ENCODE measurements at places on chromosomes 11 and 22.
A peak's percentile ranks its signal among the peaks of the same experiment; 100 is the strongest.

- no peak for DNase-seq
Measured at GRCh38 chr22:43433451-43434274, 21.8 kb downstream of the MPPED1 start.

GRCh38 chr22:38051900-38052862 lies 5.0 kb upstream of the PICK1 start:
- DNase-seq, result peak; percentile 74

- no peak for DNase-seq
Measured at GRCh38 chr11:115349335-115350017, 154.7 kb downstream of the CADM1 start.

DNA sequence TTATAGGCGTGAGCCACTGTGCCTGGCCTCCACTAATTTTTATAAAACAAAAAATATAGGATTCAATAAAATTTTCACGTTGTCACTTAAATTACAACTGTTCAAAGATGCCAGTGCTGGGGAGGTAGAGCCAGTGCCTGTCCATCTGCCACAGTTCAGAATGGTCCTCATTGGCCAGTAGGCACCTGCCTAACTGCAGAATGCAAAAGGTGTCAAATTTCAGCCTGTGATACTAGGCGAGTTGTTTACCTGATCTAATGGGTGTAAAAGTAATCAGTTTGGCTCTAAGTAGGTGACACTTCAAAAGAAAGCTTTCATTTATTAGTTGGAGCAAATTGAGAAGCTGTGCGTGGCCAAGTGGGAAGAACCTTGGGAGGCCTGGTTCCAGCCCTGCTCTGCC lies 2.4 kb downstream of the SMARCB1 start:
- no peak for DNase-seq

GRCh38 chr11:22467248-22467647 lies 129.1 kb downstream of the SLC17A6 start:
- DNase-seq, result no peak

DNA sequence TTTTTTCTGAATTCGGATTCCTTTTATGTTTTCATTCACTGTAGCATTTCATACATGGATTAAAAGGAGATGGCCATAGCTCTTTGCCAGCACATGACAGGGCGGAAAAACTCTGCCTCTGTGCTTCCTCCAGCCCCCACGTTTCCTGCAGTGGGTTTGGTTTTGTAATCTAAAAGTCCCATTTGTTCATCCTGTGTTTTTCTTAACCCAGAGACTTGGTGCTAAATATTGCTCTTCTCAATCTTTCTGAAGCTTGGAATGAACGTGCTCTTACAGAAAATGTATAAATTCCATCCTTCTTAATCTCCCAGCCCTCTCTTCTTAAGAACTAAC lies 89.9 kb downstream of the PPP6R3 start:
- DNase-seq, result no peak

DNA sequence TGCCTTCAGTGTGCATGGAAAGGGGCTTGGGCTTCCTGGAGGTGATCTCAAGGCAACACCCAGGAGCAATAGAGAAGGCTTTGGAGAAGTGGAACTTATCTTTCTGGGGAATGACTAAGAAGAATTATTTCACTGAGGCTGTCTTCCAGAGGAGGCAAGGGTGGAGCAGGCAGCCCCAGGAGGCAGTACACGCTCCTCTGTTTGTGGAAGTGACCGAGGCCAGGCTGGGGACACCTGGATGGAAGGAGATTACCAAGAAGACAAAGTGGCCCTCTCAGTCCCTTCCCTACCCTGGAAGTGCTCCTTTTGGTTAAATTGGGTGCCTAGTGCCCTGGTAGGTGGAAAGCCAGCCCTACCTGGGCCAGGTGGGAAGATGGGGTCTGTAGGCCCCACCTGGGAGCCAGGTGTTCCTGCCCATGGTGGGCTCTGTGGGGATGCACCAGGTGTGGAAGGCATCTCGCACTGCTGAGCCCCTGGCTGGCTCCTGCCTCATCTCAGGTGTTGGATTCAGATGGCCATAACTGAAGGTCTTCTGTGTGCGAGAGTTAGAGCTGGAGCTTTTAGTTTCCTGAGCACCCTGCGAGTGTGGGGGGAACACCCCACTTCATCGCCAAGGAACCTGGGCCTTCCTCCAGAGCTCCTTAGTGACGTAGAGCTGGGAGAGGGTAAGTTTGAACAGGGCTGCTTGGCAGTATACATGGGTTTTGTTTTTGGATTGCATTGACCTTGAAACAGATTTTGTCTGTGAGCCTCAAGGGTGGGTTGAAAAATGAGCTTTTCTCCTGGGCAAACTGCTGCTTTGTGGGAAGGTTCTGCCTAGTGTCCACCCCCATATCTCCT lies 46.1 kb downstream of the MICAL2 start:
- no peak for DNase-seq

DNA sequence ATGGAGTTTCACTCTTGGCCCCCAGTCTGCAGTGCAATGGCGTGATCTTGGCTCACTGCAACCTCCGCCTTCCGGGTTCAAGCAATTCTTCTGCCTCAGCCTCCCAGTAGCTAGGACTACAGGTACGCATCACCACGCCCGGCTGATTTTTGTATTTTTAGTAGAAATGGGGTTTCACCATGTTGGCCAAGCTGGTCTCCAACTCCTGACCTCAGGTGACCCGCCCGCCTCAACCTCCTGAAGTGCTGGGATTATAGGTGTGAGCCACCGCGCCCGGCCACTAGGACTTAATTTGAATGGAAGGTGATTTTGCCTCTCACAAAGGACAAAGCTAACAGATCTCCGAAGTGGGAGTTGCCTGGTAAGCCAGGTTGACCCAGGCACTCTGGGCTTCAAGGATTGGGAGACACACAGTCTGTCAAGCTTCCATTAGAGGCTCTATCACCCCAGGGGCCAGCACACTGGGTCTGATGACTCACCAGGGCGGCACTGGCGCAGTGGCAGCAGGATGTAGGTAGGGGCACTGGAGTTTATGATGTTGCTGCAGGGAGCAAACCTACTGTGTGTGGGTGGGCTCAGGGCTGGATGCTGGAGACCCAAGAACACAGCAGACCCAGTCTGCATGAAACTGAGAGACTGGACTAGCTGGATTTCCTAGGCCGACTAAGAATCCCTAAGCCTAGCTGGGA lies 17.8 kb upstream of the KCTD14 start:
- DNase-seq, result no peak

- DNase-seq, result no peak
Measured at GRCh38 chr11:70916351-70916750, 336.0 kb downstream of the SHANK2 start.

DNA sequence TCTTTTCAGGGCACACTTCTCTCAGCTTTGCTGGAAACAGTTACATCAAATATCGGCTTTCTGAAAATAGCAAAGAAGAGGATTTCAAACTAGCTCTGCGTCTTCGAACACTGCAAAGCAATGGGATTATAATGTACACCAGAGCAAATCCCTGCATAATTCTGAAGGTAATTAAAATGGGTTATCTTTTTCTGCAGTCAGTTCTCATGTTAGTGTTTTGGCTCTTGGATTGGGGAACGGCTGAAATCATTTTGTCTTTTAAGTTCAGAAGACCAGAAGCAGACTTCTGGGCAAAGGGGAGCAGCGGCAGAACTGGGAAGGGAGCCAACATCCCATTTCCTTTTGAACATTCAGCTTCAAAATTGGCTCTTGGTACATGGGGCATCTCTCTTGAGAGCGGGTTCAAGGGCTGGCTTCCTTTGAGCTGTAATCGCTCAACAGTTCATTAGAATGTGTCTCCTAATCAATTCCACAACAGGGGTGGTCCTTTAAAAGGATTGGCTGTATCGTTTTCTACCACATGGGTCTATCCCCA lies 110.2 kb upstream of the MTNR1B start:
- no peak for DNase-seq

- no peak for DNase-seq
Measured at GRCh38 chr11:65298655-65299179, 15.9 kb upstream of the CDC42EP2 start.

GRCh38 chr11:67639438-67639859 lies at the start of gene TBX10:
Gene TBX10 (minus strand): TSS chr11:67639763. CDS start chr11:67639472, 291 bp downstream.
- no peak for DNase-seq

DNA sequence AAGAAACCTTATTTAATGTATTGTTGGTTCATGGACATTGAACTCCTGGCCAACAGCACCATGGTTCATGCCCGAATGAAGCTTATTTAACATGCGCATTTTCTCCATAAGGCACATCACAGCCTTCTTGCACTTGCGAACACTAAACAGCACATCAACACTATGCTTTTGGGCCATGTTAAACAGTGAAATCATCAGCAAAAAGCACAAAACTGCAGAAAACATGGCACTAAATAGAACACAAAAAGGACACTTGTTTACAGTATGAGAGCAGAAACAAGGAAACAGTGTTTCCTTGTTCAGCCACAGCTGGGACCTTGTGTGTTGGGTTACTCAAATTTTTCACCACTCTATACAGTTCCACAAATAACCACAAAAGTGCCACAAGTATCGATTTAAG lies 122.3 kb downstream of the MSANTD4 start:
- DNase-seq, result no peak

DNA sequence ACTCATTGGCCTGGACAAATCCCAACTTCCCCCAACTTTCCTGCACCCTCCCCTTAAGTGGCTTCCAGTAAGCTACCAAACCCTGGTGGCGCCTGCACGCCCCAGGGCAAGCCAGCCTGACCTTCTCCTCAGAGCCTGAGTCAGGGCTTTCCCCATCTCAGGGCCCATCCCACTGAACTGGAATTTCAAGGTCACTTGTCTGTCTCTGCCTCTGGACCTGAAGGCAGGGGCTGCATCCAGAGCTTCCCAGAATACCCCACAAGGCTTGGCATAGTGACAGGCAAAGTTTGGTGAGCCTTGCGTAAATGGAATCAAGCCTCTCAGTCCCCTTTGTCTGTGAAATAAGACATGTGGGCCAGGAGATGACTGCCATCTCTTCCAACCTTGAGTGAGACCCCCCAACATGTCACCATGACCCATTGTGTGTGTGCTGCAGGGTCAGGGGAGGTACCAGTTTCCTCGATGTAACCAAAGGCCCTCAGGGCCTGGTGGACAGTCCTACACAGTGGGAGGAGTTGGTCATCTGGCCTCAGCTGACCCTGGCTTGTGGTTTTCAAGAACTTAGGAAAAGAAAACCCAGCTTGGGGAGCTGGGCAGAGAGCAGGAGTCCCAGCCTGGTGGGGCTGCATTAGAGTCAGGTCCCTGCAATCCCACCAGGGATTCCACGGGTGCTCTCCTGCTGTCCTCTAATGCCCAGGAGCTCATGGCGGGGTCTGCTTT lies 8.9 kb downstream of the ALX4 start:
- no peak for DNase-seq

DNA sequence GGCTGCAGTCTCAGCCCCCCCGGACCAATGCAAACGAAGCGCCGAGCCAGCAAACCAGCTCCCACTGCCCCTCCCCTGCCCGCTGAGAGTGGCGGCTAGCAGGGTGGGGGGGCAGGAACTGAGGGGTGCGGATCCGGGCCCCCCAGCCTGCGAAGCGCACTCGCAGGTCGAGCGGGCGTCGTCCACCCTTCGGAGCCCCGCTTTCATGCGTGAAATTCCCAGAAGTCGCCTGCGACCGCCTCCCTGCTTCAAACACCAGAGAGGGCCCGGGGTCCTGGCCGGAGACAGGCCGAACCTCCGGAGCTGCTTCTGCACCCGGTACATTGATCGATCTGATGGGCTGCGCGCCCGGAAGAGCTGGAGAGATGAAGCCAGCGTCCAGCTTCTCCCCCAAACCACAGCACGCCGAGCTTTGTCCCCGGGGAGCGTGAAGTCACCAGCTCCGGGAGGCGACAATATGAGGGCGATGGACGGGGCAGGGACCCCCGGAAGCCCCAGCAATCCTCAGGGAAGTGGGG lies 646 bp upstream of the PATZ1 start:
- DNase-seq, result no peak

DNA sequence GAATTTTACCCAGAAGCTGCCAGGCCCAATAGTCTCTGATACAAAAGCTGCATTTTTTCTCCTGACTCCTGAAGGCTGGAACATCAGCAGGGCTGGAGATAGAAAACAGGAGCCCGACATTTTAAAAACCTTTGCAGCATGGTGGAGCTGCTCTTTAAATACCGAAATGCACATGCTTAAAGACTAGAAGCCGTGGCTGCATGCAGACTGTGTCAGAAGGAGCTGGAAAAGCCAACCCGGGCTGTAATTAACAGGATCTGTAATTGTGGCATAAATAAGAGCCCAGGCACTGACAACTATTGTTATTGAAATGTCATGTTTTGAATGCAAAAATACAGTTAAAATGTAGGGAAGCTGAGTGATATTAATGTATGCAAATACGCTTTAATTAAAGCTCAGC lies 304.9 kb upstream of the PLET1 start:
- DNase-seq, result no peak

DNA sequence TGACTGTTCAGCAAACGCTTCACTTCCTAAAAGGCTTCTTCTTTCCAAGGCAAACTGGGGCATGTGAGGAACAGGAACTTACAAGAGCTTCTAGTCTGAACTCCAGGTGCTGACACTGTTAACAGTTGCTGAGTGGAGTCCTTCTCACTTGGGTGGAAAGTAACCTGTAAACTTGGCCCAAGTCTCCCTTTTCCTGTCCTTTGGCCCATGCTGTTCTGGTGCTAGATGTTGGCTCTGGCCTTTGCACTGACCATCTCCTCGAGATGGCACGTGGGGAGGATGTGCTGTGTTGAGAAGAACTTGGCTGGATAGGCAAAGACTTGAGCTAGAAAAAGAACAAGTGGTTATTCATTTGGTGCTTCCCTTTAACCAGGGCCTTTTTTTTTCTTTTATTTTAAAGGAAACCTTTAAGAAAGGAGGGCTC lies 53.6 kb downstream of the PTPRJ start:
- no peak for DNase-seq

- no peak for DNase-seq
Measured at GRCh38 chr11:18384157-18384641, 10.2 kb upstream of the LDHA start.

DNA sequence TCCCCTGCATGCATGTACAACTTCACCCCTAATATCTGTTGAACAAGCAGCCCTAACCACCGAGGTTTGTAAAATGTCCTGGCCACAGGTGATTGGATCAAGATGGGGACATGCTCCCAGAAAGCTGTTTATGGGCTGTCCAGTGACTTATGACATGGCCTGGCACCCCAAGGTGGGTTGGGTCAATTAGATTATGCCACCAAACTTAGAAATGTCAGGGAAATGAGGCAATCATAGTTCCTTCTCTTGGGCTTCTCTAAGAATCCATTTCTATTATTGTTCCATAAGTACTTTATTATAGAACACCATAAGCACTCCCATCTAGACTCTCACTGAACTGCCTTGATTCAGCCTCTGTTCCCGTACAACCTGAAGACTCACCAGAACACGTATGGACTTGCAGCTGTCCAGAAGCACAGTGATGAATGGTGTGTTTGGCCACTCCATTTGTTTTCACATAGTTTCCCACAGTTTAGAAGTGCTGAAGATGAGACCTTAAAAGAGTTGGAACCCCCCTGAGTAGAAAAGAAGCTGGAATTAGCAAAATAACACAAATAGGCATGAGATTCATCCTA lies 45.5 kb upstream of the OLFML1 start:
- DNase-seq, result no peak

DNA sequence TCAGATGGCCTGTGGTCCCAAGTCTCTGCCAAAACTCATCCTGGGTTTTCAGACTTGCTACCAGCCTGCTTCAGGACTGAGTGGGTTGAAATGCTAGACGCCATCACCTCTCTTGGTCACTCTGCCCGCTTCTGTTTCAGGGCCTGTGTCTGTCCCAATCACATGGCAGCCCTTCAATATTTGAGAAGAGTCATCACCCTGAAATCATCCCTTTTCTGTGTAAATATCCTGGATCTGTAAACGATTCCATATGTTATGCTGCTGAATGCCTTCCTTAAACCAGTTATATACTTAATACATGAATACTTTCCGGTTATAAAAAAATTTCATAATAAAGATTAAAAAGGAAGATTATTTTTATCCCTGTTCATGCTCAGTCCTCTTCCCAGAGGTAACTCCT lies 39.8 kb upstream of the TLCD5 start:
- DNase-seq, result no peak
